HepG2 (cell line): ENCODE measurements at places on chromosomes 16 and 17.

GRCh38 chr16:471353-472198 is 46.1 kb downstream of the RAB11FIP3 start:
- DNase-seq, result no peak

DNA sequence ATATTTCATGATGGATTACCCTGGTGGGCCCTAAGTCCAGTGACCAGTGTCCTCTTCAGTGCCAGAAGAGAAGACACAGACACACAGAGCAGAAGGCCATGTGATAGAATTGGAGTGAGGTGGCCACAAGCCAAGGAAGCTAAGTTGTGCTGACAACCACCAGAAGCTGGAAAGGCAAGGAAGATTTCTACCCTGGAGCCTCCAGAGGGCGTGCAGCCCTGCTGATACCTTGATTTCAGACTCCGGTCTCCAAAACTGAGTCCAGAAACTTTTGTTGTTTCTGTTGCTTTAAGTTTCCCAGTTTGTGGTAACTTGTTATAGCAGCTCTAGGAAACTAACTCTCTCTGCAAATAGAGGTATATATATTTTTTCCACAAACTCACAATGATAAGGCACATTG is 396.6 kb upstream of the ASIC2 start:
- no peak for DNase-seq

- DNase-seq, result peak; percentile 89
Observed at GRCh38 chr17:27247071-27247957, 46.6 kb upstream of the WSB1 start.

DNA sequence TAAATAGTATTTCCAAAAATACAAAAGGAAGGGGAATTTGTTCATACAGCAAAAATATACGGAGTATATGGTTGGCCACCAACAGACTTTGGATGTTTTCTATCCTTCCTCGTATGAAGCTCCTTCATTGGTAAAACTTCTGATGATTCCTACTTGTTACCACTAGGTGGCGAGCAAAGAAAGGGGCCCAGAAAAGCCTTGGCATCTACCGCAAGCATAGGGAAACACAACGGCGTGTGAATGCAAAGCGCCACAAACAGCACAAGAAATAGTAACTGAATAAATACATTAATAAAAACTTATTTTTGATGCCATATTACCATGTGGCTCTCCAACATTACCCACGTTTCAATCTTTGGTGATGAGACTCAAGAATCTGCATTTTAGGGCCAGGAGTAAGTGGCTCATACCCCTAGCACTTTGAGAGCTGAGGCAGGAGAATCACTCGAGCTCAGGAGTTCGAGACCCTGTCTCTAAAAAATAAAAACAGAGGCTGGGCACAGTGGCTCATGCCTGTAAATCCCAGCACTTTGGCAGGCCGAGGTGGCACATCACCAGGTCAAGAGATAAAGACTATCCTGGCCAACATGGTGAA is 34.5 kb downstream of the YWHAE start:
- DNase-seq, result peak; percentile 70

DNA sequence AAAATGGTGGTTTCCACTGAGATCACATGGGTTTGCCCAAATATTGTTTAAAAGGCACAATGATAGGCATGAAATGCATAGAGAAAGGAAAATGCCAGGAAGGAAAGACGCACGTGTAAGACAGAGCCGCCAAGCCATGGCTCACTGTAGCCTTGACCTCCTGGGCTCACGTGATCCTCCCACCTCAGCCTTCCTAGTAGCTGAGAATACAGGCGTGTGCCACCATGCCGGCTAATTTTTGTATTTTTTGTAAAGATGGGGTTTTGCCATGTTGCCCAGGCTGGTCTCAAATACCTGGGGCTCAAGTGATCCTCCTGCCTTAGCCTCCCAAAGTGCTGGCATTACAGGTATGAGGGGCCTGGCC is 4.0 kb downstream of the BHLHA9 start:
- DNase-seq, result no peak

- DNase-seq, result peak; percentile 43
Observed at GRCh38 chr17:7523033-7523432, 25.8 kb upstream of the TNFSF12 start.

DNA sequence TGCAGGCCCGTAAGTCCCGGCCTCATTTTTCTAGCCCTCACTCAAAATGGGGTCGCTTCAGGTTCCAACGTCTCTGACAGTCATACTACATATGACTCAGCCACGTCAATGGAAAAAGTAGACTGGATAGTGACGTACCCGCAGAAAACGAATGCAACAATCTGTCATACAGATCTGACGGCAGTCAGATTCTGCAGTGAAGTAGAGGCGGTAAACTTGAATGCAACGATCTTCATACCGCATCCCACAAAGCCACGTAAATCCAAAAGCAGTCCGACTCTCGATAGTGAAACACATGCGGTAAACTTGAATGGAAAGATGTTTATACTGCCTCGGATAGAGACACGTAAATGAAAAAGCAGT is 38.4 kb upstream of the ARL4D start:
- peak; percentile 73 for DNase-seq

- DNase-seq, result no peak
Observed at GRCh38 chr16:47699106-47699505, 238.0 kb downstream of the PHKB start.
